ENCODE measurements at places on chromosomes 6 and 20. TPM values are rescaled to one million over a fixed set of nuclear protein-coding genes. Genes with fewer than 3 reads are reported as not detected.

The KCNQ5 gene
- 4.3 TPM for total RNA-seq

The TENT5A gene
- total RNA-seq: 3.1 TPM

The RAET1L gene
- total RNA-seq: not detected

The SLC4A11 gene
- 2.4 TPM for total RNA-seq

The BPIFB1 gene
- total RNA-seq: not detected

The CENPB gene
- total RNA-seq: 65.7 TPM

DNA sequence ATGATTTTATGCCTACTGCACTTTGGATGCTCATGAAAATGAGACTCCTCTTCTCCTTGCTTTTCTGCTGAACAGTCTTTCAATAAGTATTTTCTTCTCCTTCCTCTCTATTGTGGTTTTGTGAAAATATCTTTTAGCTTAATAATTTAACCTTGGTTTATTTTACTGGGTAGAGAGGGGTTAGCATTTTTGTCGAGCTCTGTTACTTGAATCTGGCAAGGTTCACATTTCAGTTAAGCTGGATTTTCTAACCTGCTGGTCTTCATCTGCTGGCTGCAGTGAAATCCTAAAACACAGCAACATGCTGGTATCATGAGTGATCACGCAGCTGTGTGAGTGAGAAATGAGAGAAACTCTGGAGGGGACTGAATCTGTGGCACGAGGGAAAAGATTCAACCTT, 222.7 kb upstream of the NOX3 start:
- no peak for DNase-seq
- no peak overlapping the region for H3K4me3 ChIP-seq
- H3K4me1 ChIP-seq: no peaks in the 10 kb centered on the region
- H3K27me3 ChIP-seq: no peaks in the 10 kb centered on the region
- H3K36me3 ChIP-seq: no peaks in the 10 kb centered on the region
- H3K27ac ChIP-seq: no peak overlapping the region

DNA sequence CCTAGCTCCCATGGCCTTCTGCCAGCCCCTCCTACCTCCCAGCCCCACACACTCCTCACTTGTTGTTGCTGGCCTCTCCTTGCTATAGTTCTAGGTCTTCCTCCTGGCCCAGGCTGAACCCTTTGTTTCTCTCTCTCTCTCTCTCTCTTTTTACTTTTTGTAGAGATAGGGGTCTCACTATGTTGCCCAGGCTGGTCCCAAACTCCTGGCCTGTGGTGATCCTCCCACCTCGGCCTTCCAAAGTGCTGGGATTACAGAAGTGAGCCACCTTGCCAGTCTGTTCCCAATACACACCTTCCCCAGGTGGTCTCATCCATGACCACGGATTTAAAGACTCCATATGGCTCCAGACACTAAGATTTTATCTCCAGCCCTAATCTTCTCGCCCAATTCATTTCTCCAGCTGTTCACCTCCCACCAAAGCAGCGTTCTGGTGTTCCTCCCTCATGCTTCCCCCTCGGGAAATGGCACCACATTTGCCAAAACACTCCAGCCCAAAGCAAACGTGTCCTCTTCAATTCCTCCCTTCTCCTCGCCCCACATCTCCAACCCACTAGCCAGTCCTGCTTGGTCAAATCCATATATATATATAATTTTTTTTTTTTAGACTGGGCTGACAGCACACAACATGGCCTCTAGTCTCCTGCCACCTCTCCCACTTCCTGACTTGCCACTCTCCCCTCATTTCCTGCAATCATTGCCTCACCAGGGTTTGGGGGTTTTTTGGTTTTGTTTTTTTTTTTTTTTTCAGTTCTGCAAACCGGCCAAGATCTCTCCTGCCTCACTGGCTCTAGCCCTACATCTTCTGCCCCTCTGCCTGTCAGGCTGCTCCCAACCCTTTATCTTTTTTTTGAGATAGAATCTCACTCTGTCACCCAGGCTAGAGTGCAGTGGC, 104.4 kb downstream of the NCR2 start:
- H3K4me1 ChIP-seq: peaks cover 40% of the 10 kb centered on the region
- no peak for DNase-seq
- H3K4me3 ChIP-seq: peak overlapping the region; percentile 57
- no peaks in the 10 kb centered on the region for H3K36me3 ChIP-seq
- peak overlapping the region; percentile 77 for H3K27ac ChIP-seq

GRCh38 chr6:102763891-102764290, 1370.4 kb downstream of the GRIK2 start:
- H3K4me1 ChIP-seq: no peaks in the 10 kb centered on the region
- no peak for DNase-seq
- H3K36me3 ChIP-seq: no peaks in the 10 kb centered on the region
- no peak overlapping the region for H3K27ac ChIP-seq

DNA sequence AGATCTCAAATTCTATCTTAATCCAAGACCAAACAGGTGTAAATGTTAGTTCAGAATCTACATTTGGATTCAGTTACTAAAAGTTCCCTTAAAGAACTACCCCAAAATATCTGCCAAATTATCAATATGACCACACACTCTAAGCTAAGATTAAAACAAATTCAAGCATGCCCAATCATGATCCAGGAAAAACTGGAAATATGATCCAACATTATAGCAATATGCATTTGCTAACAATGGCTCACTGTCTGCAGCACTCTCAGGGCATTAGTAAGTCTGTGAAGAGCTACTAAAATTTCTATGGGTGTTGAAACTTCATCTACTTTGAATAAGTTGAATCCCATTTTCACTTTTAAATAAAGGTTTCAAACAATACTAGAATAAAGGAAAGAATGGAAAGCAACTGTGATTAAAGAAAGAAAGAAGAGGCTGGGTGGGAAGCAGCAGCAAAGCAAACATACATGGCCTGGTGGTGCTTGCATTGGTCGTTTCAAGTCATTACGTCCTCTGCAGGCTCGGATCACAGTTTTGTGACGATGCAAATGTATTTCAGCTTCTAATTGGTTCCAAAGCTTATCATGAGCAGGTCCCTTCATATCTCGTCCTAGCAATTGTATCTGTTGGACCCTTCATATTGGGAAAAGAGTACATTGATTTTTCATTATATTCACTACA, 29.2 kb downstream of the GOPC start:
- no peak for DNase-seq
- no peak overlapping the region for H3K4me3 ChIP-seq
- no peaks in the 10 kb centered on the region for H3K27me3 ChIP-seq
- H3K4me1 ChIP-seq: peaks cover 4% of the 10 kb centered on the region
- H3K27ac ChIP-seq: no peak overlapping the region

DNA sequence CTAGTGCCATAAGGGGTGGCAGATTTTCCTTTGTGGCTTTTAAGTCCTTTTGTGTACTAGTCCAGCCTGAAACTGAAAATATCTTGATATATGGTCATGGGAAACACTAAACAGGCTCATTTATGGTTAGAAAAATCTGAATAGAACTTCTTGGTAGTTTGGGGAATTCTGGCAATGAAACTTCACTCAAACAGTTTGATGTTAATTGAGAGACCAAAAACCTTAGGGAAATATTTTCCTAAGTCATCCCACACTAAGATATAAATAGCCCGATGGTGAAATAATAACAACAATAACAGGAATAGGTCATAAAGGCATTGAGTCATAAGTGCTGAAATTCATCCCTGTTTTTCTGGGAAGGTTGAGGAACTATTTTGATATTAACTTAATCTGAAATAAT, 146.2 kb upstream of the SMLR1 start:
- H3K4me3 ChIP-seq: no peak overlapping the region
- DNase-seq: no peak
- no peaks in the 10 kb centered on the region for H3K27me3 ChIP-seq
- H3K4me1 ChIP-seq: peaks cover 5% of the 10 kb centered on the region
- H3K36me3 ChIP-seq: peaks cover 16% of the 10 kb centered on the region

GRCh38 chr6:111780393-111780792, 92.9 kb downstream of the FYN start:
- H3K27me3 ChIP-seq: no peaks in the 10 kb centered on the region
- peaks cover 30% of the 10 kb centered on the region for H3K36me3 ChIP-seq
- DNase-seq: no peak
- no peak overlapping the region for H3K27ac ChIP-seq
- peak overlapping the region; percentile 20 for H3K4me3 ChIP-seq
- H3K4me1 ChIP-seq: peaks cover 62% of the 10 kb centered on the region

DNA sequence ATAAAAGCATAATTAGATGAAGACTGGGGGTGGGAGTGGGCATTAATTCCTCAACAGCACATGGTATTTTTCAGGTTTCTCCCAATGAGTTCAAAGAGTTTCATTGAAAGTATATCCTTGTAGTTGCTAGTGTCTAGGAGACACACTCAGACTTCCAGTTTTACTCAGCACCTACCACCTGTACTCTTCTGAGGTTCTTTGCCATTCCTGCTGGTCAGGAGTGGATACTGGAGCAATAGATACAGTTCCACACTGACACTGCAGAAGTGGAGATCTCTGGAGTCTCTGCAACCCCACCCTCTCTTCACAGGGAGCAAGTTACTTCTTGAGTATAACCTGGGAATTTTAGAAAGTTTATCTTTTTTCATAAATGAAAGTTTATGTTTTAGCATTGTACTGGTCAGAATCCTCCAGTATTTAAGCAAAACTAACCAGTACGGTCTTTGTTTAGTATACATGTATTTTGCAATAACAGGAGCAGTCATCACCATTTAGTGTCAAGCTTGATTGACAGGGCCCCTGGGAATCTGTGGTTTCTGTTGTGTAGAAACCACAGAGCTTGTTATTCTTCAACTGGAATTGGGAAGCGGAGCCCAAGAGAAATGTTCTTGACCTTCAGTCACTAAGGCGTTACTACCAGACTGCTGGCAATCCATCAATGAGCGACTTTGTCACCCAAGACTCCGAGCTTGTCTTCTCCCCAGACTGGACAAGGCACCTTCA, 148.1 kb downstream of the ZDHHC14 start:
- no peak overlapping the region for H3K4me3 ChIP-seq
- H3K27ac ChIP-seq: no peak overlapping the region
- H3K4me1 ChIP-seq: peaks cover 35% of the 10 kb centered on the region
- H3K27me3 ChIP-seq: no peaks in the 10 kb centered on the region

- no peak overlapping the region for H3K27ac ChIP-seq
- H3K27me3 ChIP-seq: no peaks in the 10 kb centered on the region
- no peak overlapping the region for H3K4me3 ChIP-seq
- no peaks in the 10 kb centered on the region for H3K4me1 ChIP-seq
Measured at GRCh38 chr6:51323056-51323455, 504.4 kb downstream of the TFAP2B start.

DNA sequence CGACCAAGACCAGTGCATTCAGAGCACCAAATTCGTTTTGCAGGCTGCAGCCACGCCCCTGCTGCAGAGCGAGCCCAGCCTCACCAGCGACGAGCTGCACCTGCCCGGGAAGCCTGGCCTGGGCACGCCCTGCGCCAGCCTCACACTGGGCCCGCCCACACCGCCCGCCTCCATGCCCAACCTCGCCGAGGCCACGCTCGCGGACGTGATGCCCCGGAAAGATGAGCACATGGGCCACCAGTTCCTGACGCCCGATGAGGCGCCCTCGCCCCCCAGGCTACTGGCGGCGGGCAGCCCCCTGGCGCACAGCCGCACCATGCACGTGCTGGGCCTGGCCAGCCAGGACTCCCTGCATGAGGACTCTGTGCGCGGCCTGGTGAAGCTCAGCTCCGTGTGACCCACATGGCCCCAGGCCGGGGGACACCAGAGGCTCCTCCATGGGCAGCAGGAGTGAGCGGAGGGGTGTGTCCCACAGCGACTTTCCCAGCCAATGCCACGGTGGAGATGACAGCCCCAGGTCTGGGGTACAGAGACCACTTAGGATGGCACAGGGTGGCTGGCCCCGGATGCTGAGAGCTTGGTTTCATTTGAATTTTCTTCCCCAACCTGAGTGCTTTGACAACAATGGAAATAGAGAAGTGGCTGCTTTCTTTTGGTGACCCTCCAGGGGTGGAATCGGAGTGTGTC, 150.2 kb upstream of the SNX9 start:
- no peaks in the 10 kb centered on the region for H3K36me3 ChIP-seq
- no peak overlapping the region for H3K4me3 ChIP-seq
- H3K4me1 ChIP-seq: peaks cover 5% of the 10 kb centered on the region
- no peak overlapping the region for H3K27ac ChIP-seq
- no peak for DNase-seq

GRCh38 chr6:111718990-111719389, 113.3 kb upstream of the TRAF3IP2 start:
- no peak overlapping the region for H3K27ac ChIP-seq
- H3K4me1 ChIP-seq: peaks cover 30% of the 10 kb centered on the region
- no peaks in the 10 kb centered on the region for H3K27me3 ChIP-seq
- no peak for DNase-seq
- peaks cover 24% of the 10 kb centered on the region for H3K36me3 ChIP-seq

GRCh38 chr6:154994836-154995253, 270 bp upstream of the TIAM2 start:
- H3K27ac ChIP-seq: no peak overlapping the region
- peaks cover 42% of the 10 kb centered on the region for H3K27me3 ChIP-seq
- no peaks in the 10 kb centered on the region for H3K36me3 ChIP-seq
- peak overlapping the region; percentile 62 for H3K4me3 ChIP-seq

DNA sequence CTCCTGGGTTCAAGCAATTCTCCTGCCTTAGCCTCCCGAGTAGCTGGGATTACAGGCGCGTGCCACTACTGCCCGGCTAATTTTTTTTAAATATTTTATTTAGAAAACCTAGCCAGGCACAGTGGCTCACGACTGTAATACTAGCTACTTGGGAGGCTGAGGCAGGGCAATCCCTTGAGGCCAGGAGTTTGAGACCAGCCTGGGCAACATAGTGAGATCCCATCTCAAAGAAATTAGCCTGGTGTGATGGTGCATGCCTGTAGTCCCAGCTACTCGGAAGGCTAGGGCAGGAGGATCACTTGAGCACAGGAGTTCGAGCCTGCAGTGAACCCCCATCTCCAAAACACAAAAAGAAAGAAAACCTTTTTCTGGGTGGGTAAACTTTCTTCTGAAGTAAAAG, 2.4 kb downstream of the SLC44A4 start:
- peaks cover 8% of the 10 kb centered on the region for H3K36me3 ChIP-seq
- DNase-seq: no peak
- no peak overlapping the region for H3K27ac ChIP-seq
- H3K4me1 ChIP-seq: peaks cover 3% of the 10 kb centered on the region
- H3K27me3 ChIP-seq: peaks cover 3% of the 10 kb centered on the region
- no peak overlapping the region for H3K4me3 ChIP-seq

- no peaks in the 10 kb centered on the region for H3K4me1 ChIP-seq
- no peaks in the 10 kb centered on the region for H3K36me3 ChIP-seq
- H3K4me3 ChIP-seq: no peak within 1 kb of the TSS
- no peak for DNase-seq
- no peak within 1 kb of the TSS for H3K27ac ChIP-seq
- H3K27me3 ChIP-seq: peaks cover 23% of the 10 kb centered on the region
Measured at GRCh38 chr6:87095087-87095509, at the start of gene CGA. CGA (minus strand) TSS chr6:87095106; CDS start chr6:87088200, 6,906 bp downstream.

DNA sequence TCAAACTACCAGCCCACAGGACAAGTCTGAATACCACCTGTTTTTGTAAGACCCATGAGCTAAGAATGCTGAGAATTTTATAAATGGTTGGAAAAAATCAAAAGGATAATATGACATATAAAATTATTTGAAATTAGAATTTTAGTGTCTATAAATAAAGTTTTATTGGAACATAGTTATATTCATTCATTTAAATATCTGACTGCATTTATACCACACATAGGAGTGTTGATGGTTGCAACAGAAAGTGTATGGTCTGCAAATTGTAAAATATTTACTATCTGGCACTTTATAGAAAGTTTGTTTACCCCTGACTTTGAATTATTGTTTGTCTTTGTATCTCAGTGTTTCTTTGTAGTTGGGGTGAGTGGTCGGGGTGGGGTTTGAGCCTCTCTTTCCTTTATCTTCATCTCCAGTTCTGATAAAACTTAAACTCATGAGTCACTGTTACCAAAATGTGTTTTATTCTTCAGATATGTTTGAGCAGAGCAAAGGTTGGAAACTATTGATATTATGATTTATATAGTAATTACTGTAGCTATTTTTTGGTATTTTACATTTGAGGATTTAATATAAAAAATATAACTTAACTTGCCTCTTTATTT, 55.5 kb downstream of the CD2AP start:
- DNase-seq: no peak
- H3K4me1 ChIP-seq: peaks cover 9% of the 10 kb centered on the region
- H3K36me3 ChIP-seq: peaks cover 44% of the 10 kb centered on the region
- H3K27me3 ChIP-seq: no peaks in the 10 kb centered on the region
- H3K27ac ChIP-seq: no peak overlapping the region

Measured in activated naive CD8-positive, alpha-beta T cell treated with anti-CD3 and anti-CD28 coated beads, Interleukin-2, amount 10 ng/mL, durations not matched to agents 7 days and 5 days (primary cell).